ENCODE measurements at places on chromosomes 5 and 9. TPM values are rescaled to one million over a fixed set of nuclear protein-coding genes. Genes with fewer than 3 reads are reported as not detected.

DNA sequence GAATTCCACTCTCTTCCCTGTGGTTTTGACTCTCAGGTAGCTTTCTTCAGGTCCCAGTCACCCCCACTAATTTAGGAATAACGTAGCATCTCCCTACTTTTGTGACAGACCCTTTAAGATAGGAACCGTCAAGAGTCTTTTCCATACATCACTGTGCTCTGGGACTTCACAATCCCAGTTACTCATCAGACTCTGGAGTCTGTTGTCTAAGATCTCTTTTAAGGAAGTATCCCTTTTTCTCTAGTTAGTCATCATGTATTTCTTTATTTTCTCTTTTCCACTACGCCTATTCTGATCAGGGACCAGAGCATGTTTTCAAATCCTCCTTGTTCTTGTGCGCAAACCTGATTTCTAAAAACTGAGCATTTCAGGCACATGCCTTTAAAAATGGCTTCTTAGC lies 143.0 kb downstream of the GOLPH3 start:
- no peak for DNase-seq

DNA sequence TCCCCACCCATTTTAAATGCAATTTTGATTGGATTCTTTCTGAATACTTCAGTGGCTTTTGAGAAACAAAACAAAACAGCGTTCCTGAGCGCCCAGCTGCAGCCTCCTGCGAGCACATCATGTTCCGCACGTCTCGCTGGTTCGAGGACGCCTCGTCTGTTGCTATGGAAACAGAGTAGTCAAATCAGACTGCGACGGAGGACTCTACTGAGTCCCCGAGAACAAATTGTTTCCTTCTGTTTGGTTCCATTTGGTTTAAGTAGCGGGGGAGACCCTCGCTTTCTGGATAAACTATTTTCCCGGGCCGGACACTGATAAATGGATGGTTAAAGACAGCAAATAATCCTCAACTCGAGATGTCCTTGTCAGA lies 69.0 kb downstream of the SLC28A3 start:
- DNase-seq = no peak

- DNase-seq = no peak
These were observed 97.0 kb downstream of the HMHB1 start for GRCh38 chr5:143908959-143909358.

DNA sequence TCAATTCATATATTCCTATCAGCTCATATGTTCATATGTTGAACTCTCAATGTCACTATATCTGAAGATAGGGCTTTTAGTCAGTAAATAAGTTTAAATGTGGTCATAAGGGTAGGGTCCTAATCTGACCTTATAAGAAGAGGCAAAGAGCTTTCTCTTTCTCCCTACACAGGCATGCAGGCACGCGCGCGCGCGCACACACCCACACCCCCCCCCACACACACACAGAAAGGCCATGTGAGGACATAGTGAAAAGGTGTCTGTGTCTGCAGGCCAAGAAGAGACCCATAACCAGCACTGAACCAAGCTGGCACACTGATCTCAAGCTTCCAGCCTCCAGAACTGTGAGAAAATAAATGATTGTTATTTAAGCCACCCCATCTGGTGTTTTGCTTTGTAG lies 76.0 kb downstream of the PDE4D start:
- DNase-seq = no peak

DNA sequence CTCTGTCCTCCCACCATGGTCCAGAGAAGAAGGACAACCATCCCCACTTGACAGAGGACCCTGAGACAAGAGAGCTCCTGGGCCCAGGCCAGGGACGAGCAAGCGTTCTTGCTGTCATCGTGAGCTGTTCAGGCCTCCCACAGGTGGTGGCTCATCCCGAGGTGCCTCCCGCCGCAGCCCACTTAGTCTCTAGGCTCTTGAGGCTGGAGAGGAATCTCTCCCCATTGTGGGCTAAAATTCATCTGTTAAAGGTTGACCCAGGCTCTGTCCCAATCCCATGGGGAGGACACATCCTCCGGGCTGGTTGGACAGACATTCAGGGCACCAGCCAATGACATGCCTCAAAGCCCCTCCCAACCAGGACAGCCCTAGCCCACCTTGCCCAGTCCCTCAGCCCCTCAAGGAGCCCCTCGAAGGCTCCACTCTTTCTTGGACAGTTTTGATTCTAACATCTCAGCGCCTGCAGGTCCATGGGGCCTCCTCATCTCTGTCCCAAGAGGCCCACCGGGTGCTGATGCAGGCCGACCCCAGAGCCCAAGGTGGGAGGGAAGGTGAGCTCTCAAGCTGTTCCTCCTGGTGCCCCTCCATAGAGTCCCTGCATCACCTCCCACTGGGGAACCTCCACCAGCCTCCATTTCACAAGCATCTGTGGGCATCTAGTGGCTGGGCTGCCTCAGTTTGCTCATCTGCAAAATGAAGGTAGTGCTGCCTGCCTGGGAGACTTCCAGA lies 52.9 kb downstream of the BARX1 start:
- DNase-seq = no peak

CIZ1 gene
- polyA plus RNA-seq = 92.5 TPM
